ENCODE measurements at places on chromosomes 4 and X. TPM values are rescaled to one million over a fixed set of nuclear protein-coding genes. Genes with fewer than 3 reads are reported as not detected.

Gene DACH2
- not detected for total RNA-seq

Gene SCD5
- 0.25 TPM for total RNA-seq

Gene CT45A5
- total RNA-seq, result not detected

Gene ANAPC4
- 24.4 TPM for total RNA-seq

GRCh38 chr4:89617317-89617716, 219.6 kb downstream of the SNCA start:
- no peak overlapping the region for H3K27ac ChIP-seq
- no peak for DNase-seq
- no peaks in the 10 kb centered on the region for H3K4me1 ChIP-seq
- no peaks in the 10 kb centered on the region for H3K27me3 ChIP-seq

DNA sequence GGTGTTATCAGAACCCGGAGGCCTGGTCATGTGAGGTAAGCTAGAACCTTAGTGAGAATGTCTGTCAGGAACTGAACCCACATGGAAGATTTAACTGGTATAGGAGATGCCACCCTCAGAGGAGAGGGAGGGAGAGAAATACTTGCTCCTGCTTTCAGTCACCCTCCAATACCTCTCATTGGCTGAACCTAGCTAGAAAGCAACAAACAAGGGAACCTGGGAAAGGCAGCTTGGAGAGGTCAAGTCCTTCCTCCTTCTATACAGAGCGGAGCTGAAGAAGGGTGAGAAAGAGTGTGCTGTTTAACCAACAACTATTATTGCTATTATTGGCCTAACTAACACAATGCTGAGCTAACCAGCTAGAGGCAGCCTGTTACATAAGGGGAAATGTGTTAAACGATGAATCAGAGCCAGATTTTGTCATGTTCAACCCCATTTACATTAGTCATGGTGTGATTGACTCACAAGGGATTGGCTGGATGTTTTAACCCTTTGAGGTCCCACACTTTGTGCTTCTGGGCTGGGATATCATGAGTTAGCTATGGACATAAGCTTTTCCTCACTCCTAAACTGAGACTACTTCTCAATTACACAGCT, 96.5 kb upstream of the ESX1 start:
- no peak overlapping the region for H3K27ac ChIP-seq
- H3K4me3 ChIP-seq, result no peak overlapping the region
- H3K4me1 ChIP-seq, result no peaks in the 10 kb centered on the region
- H3K27me3 ChIP-seq, result no peaks in the 10 kb centered on the region
- no peak for DNase-seq

DNA sequence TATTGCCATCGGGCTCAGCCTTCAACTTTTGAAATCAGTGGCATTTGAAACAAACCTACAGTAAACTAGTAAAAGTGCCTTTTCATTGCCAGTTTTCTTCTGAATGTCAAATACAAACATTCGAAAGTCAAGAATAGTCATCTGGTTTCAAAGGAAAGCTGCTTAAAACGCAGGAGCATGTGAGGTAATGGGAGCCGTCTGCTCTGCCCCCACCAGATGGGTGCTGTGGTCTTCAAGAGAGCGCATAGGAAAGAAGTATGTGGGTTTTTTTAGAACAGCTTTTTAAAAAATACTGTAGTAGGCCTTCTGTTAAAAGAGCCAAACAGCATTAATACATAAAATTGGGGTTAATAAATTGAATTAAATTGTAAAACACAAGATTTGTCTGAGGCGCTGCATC, 88.6 kb downstream of the STOX2 start:
- H3K27me3 ChIP-seq, result no peaks in the 10 kb centered on the region
- H3K4me3 ChIP-seq, result no peak overlapping the region
- no peak for DNase-seq
- H3K27ac ChIP-seq, result no peak overlapping the region
- H3K4me1 ChIP-seq, result no peaks in the 10 kb centered on the region

DNA sequence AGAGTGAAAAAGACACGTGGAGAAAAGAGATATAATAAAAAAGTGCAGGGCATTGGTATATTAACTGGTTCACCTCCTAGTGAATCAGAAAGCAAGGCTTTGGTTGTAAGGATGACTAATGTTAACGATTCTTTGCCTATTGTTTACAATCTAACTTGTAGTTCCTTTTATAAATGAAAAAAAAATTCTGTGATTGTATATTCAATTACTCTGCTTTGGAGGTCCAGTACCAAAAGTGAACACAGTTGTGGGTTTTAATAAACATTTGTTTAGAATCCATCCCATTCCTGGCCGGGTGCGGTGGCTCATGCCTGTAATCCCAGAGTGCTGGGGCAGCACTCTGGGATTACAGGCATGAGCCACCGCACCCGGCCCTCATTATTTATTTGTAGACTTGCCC, 36.9 kb upstream of the PRSS12 start:
- no peak overlapping the region for H3K4me3 ChIP-seq
- no peaks in the 10 kb centered on the region for H3K27me3 ChIP-seq
- no peaks in the 10 kb centered on the region for H3K36me3 ChIP-seq
- no peak overlapping the region for H3K27ac ChIP-seq

DNA sequence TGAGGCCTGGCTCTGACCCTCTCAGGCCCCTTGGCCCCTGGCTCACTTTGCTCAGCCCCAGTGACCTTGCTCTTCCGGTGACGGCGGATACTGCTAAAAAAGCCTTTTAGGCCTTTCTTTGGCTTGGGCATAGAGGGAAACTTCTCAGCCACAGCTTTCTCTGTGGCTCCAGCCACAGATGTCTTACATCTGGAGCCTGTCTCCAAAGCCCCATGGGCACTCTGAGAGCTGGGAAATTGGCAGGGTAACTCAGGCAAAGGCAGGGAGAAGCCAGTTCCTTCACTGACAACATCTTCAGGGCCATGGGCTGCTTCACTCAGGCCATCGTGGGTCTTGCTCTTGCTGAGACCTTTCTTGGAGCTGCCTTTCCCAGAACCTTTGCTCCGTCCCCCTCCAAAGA, 12.8 kb downstream of the AMER1 start:
- H3K27ac ChIP-seq, result no peak overlapping the region
- H3K4me1 ChIP-seq, result no peaks in the 10 kb centered on the region
- H3K4me3 ChIP-seq, result no peak overlapping the region
- peaks cover 9% of the 10 kb centered on the region for H3K36me3 ChIP-seq

DNA sequence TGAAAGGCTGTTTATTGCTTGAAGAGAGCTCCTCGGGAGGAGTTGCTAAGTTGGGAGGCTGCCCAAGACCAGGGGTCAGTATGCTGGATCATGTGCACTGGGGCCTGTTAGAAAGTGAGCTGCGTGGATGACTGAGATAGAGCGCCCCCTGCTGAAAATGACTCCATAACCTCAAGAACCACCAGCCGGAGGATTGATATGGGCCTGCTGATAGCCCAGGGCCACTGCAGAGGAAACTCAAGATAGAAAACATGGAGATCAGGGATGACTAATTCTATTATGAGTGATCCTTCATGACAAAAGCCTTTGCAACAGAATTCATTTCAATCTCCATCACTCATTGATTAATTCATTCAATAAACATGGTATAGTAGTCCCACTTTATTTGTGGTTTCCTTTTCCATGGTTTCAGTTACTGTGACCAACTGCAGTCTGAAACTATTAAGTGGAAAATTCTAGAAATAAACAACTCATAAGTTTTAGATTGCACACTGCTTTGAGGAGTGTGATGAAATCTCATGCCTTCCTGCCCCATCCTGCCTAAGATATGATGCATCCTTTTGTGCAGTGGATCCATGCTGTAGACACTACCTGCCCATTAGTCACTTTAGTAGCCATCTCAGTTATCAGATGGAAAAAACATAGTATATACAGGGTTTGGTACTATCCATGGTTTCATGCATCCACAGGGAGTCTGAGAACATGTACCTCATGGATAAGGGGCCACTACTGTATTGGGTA, 126.7 kb upstream of the MBNL3 start:
- H3K27me3 ChIP-seq, result no peaks in the 10 kb centered on the region
- no peak overlapping the region for H3K27ac ChIP-seq
- H3K36me3 ChIP-seq, result no peaks in the 10 kb centered on the region
- no peak overlapping the region for H3K4me3 ChIP-seq
- DNase-seq, result peak; percentile 39

GRCh38 chr4:122212880-122213279, 60.7 kb downstream of the BLTP1 start:
- no peak overlapping the region for H3K27ac ChIP-seq
- H3K36me3 ChIP-seq, result peaks cover 49% of the 10 kb centered on the region
- H3K27me3 ChIP-seq, result no peaks in the 10 kb centered on the region
- no peaks in the 10 kb centered on the region for H3K4me1 ChIP-seq

GRCh38 chrX:28225513-28225912, 244.3 kb upstream of the DCAF8L1 start:
- H3K4me1 ChIP-seq, result no peaks in the 10 kb centered on the region
- H3K4me3 ChIP-seq, result no peak overlapping the region
- H3K27me3 ChIP-seq, result no peaks in the 10 kb centered on the region
- no peaks in the 10 kb centered on the region for H3K36me3 ChIP-seq
- no peak overlapping the region for H3K27ac ChIP-seq
- DNase-seq, result no peak

GRCh38 chrX:45888518-45888917, 656.7 kb downstream of the ZNF674 start:
- H3K27me3 ChIP-seq, result no peaks in the 10 kb centered on the region
- DNase-seq, result no peak
- no peaks in the 10 kb centered on the region for H3K4me1 ChIP-seq
- no peak overlapping the region for H3K4me3 ChIP-seq
- no peaks in the 10 kb centered on the region for H3K36me3 ChIP-seq
- no peak overlapping the region for H3K27ac ChIP-seq

DNA sequence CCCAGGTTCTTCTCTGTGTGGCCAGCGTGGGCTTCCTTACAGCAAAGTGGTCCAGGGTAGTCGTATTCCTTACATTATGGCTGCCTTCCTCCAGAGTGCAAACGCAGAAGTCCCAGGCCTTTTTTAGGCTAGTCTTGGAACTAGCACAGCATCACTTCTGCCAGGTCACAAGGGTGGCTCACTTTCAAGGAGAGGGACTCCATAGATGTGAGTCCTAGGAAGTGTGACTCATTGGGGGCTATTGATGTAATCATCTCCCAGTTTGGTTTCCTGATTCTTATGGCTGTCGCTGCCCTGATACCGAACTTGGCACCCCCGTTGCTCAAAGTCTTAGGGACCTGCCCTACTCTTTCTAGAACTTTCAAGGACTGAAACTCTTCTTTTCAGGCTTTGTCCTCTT, 140.0 kb downstream of the DCK start:
- no peak overlapping the region for H3K27ac ChIP-seq
- H3K36me3 ChIP-seq, result no peaks in the 10 kb centered on the region
- DNase-seq, result no peak
- no peaks in the 10 kb centered on the region for H3K4me1 ChIP-seq
- no peaks in the 10 kb centered on the region for H3K27me3 ChIP-seq

DNA sequence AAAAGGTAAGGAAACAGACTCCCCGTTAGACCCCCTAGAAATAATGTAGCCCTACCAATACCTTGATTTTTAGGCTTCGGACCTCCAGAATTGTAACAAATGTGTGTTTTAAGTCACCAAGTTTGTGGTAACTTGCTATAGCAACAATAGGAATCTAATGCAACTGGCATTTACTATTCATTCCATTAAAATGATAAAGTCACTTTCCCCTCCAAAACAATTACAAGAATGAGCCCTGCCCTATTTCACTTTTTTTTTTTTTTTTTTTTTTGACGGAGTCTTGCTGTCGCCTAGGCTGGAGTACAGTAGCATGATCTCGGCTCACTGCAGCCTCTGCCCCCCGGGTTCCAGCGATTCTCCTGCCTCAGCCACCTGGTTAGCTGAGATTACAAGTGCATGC, 3.5 kb upstream of the DDX60L start:
- no peaks in the 10 kb centered on the region for H3K36me3 ChIP-seq
- no peak overlapping the region for H3K27ac ChIP-seq
- DNase-seq, result no peak

DNA sequence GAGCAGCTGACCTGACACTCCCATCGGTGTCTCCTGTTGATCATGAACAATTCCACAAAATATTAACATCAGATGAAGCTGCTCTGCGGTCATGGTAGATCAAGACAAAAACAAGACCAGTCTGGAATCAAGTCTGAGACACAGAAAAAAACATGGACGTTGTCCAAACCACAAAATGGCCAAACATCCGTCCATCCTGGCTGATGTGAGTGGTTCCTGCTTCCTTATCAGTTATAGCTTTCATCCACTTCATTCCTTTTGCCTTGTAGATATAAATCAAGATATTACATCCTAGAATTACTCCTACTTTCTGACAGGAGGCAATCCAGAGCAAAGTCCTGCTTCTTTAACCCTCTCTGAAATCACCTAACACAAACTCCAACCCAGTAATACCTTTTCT, 28.8 kb upstream of the PCSK1N start:
- no peak for DNase-seq
- H3K4me3 ChIP-seq, result no peak overlapping the region
- H3K27me3 ChIP-seq, result no peaks in the 10 kb centered on the region
- H3K27ac ChIP-seq, result no peak overlapping the region
- no peaks in the 10 kb centered on the region for H3K36me3 ChIP-seq

GRCh38 chrX:10884246-10884645, 226.9 kb upstream of the HCCS start:
- H3K4me1 ChIP-seq, result no peaks in the 10 kb centered on the region
- no peaks in the 10 kb centered on the region for H3K27me3 ChIP-seq
- no peak overlapping the region for H3K4me3 ChIP-seq
- H3K36me3 ChIP-seq, result no peaks in the 10 kb centered on the region
- DNase-seq, result no peak
